Dermis lymphatic vessel endothelial cell (primary cell): ENCODE measurements at places on chromosomes 6 and 20. TPM values are rescaled to one million over a fixed set of nuclear protein-coding genes. Genes with fewer than 3 reads are reported as not detected.

TSBP1 gene
- total RNA-seq: not detected in 2 replicates

IL17F gene
- total RNA-seq: not detected in 2 replicates

MCHR2 gene
- not detected in 2 replicates for total RNA-seq

CST5 gene
- total RNA-seq: not detected in 2 replicates

SLC22A1 gene
- 0.09 and 0.11 TPM in 2 replicates for total RNA-seq

LY6G6F gene
- not detected in 2 replicates for total RNA-seq

FOXO3 gene
- total RNA-seq: 17.1 and 21.9 TPM in 2 replicates

NAA20 gene
- total RNA-seq: 50.4 and 51.3 TPM in 2 replicates

TRIM15 gene
- not detected in 2 replicates for total RNA-seq

KHDC1L gene
- not detected in 2 replicates for total RNA-seq

CD40 gene
- 10.4 and 21.0 TPM in 2 replicates for total RNA-seq
